ENCODE measurements at places on chromosomes 4 and X.
A peak's percentile ranks its signal among the peaks of the same experiment; 100 is the strongest.

DNA sequence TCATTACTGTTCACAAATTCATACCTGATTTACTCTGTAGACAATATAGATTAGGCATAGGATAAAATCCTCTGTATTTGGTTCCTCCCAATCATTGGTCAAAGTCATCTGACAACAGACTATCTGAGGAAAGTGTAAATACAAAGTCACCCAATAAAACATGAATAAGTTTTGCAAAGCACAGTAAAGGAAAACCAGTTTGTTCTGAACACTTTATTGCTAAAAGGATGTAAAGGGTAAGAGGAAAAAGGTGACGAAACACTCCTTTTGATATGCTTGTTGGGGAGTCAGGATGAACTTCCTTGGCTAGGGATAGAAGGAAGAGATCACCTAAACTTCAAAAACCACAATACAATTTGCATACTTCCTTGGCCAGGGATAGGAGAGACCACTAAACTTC lies 10.9 kb downstream of the MAD2L1 start:
- DNase-seq, result no peak

GRCh38 chrX:71671938-71672337 lies 4.6 kb downstream of the LOC101059915 start:
- DNase-seq, result no peak

GRCh38 chrX:47484885-47485284 lies 1.9 kb upstream of the ZNF41 start:
- no peak for DNase-seq

DNA sequence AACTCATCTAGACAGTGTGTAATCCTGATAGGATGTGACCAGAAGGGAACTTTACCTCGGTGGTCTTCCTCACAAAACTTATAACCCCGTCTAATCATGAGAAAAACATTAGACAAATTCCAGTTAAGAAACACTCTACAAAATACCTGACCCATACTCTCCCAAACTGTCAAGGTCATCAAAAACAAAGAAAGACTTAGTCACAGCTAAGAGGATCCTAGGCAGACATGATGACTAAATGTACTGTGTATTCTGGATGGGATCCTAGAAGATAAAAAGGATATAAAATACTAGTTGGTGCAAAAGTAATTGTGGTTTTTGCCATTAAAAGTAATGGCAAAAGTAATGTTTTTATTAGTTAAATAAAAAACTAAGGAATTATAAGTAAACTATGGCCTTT lies 81.6 kb downstream of the DTHD1 start:
- DNase-seq, result no peak

- no peak for DNase-seq
These were observed 257.4 kb downstream of the NLGN4X start for GRCh38 chrX:5971300-5971699.

- DNase-seq, result no peak
These were observed 534.6 kb downstream of the PPARGC1A start for GRCh38 chr4:23355258-23355657.

DNA sequence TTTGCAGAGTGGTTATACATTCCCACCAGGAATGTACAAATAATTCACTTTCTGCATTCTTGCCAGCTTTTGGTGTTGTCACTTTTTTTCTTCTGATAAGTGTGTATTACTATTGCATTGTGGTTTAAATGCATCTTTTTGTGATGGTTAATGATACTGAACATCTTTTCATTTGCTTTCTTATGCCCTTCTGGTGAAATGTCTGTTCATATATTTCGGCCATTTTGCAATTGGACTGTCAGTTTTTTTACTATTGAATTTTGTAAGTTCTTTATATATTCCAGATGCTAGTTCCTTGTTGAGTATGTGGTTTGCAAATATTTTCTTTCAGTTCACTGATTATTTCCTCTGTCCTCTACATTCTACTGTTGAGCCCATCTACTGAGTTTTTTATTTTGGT lies 19.4 kb upstream of the BMP2K start:
- DNase-seq, result no peak

GRCh38 chrX:74835566-74835965 lies 89.7 kb downstream of the NEXMIF start:
- no peak for DNase-seq

DNA sequence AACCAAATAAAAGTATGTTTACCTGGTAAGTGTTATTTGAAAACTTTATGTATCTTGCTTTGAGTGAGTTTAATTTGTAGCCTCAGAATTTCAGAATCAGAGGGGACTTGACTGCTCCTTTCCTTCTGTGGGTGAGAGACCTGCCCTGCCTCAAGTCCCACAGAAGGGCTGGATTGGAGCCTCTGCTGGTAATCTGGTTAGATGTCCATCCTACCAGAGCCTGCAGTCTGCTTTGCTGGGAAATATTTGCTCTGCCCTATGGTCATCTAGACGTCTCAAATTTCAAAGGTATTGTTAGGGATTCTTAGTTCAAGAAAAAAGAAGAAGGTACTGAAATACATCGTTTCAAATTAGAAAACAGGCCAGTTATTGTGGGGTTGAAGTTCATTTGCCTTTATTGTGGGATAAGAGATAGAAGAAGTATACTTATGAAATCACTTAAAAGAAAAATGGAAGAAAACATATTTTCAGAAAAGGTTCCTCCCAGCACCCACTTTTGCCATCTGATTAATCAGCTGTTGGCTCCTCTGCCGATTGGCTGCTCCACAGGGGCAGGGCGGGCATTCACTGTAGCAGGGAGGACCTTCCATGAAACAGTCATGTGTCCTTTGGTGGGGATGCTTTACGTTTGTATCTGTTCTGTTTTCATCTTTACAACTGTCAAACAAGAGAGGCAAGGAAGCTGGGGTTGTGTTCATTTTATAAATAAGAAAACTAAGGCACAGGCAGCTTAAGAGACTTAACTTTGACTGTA lies 73.3 kb upstream of the TLR2 start:
- no peak for DNase-seq

- peak; percentile 18 for DNase-seq
These were observed 242.4 kb downstream of the ARHGAP24 start for GRCh38 chr4:85717351-85717750.

DNA sequence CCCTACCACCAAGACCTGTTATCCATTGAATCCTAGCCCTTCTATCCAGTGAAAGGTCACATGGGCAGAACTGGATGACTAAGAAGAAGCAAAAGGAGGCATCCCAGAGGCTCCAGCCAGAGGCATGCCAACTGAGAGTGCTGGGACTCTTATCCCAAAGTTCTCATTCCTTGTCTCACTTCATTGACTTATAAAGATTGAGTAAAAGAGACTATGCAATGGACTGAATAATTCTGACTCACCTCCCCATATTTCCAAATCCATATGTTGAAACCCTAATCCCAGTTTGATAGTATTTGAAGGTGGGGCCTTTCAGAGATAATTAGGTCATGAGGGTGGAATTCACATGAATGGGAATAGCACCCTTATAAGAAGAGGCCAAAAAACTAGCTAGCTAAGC lies 131.4 kb downstream of the COL25A1 start:
- no peak for DNase-seq

DNA sequence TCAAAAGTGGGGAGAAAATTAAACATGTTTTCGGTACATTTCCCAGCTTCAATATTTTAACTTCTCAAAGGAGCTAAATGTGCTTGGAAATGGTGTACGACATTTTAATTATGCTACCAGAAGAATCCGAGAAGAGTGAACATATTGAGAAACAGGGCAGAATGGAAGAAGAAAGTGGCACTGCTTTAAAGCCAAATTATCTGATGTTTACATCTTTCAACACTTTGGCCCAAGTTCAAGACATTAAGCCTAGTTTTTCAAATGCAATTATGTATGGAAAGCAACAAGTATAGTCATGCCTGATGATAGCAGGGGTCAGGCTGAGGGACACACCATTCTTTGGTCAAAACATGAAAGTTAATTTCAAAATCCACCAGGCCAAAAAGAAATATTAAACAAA lies 577.9 kb upstream of the ZFP42 start:
- no peak for DNase-seq

DNA sequence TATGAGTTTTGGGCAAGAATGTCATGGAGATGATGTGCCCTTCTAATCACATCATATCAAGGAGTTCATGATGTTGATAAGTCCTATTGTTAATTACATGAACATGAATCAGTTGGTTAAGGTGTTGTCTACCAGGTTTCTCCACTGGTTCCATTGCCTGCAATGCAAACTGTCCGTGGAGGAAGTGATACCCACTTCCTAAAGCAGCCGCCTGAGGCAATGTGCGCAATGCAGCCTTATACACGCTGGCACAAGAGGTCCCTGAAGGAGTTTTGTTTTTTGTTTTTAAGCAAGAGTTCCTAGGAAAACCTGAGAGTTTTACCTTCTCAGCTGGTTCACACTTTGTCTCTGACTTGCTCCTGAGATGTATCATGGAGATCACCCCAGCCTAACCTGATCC lies 5.9 kb upstream of the GPKOW start:
- no peak for DNase-seq

DNA sequence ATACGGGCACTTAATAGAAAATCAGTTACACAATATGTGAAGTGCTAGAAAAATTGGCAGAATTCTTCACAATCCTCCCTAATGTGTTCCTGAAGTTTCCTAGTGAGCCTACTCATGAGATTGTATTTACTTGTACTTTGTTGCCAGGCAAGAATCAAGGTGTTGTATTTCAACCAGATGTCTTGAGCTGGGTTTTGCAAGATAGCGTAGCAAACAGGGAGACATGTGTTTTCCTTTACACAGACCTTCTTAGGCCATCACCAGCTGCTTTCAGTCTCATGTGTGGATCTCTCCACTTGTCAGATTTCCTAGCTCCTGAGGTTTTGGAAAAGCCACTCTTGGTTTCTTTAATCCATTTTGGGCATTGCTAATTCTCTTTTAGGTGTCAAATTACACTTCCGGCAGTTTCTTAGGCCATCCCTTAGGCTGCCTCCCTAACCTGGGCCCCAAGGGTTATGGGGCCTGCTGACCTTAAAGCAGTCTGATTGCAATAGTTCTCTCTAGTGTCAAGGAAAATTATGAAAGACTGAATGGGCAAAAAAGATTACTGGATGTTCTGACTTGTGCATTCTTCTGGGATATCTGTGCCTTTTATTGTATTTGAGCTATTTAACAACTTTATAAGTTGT lies 12.2 kb upstream of the EDA start:
- no peak for DNase-seq

GRCh38 chr4:124804584-124804983 lies 92.1 kb upstream of the ANKRD50 start:
- no peak for DNase-seq

DNA sequence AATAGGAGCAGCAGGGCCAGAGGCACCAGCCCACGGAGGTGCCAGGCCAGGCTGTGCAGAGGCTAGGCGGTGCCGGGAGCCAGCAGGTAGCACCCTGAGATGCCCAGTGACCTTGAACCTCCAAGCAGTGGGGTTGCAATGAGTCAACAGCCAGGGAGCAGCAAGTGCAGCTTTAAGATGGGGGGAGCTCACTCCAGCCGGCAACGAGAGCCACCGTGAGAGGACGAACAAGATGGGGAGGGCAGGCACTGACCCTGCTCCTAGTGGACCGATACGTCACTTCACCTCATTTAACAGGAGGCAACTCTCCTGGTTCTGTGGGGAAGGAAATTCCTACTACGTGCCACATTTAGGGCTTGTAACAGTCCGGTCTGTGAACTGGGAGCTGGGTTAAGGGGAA lies 4.8 kb downstream of the LETM1 start:
- no peak for DNase-seq

- no peak for DNase-seq
These were observed 243.6 kb downstream of the ANK2 start for GRCh38 chr4:113293043-113293560.

GRCh38 chr4:94582517-94582916 lies 130.8 kb downstream of the PDLIM5 start:
- DNase-seq, result no peak

DNA sequence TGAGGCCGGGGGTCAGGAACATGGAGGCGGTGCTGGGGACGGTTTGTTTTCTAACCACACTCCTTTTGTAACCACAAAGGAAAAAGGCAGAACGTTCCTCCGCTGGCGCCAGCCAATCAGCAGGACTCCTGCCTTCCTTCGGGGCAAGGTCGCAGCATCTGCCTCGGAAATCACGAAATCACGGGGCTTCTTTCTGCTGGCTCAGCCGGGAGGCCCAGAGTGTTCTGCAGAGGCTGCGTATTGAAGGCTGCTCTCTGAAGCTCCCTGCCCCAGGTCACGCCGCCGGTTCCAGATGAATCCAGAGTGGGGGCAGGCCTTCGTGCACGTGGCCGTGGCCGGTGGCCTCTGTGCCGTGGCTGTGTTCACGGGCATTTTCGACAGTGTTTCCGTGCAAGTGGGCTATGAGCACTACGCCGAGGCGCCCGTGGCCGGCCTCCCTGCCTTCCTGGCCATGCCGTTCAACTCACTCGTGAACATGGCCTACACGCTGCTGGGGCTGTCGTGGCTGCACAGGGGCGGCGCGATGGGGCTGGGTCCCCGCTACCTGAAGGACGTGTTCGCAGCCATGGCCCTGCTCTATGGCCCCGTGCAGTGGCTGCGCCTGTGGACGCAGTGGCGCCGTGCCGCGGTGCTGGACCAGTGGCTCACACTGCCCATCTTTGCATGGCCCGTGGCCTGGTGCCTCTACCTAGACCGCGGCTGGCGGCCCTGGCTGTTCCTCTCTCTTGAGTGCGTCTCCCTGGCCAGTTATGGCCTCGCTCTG lies 9.4 kb downstream of the TMEM187 start:
- DNase-seq, result no peak

DNA sequence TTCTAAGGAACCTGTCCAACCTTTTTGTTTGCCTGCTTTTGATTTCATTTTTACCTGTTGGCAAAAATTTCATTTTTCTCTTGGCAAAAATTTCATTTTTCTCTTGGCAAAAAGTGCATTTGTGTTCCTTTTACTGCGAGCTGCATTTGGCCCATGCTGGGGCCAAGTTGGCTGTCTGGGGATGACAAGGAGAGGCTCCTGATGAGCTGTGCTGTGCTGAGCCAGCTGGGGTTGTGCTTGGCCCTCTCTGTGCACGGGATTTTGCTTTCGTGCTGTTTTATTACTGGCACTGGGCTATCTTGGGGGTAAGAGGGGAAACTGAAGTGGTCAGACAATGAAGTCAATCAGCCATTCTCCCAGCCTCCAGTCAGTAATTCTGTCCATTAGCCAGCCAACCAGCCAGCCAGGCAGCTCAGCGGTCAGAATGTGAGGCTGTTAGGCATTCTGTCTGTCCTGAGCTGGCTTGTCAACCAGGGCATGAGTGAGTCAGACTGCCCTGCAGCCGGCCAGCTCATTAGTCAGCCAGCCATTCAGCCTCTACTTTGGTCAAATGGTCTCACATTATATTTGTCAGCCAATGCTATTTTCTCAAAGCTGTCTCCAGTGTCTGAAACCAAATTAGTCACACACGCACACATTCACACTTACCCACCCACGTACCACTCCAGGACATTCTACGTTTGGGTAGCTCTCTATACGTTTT lies 56.9 kb upstream of the PRPS1 start:
- peak; percentile 52 for DNase-seq

DNA sequence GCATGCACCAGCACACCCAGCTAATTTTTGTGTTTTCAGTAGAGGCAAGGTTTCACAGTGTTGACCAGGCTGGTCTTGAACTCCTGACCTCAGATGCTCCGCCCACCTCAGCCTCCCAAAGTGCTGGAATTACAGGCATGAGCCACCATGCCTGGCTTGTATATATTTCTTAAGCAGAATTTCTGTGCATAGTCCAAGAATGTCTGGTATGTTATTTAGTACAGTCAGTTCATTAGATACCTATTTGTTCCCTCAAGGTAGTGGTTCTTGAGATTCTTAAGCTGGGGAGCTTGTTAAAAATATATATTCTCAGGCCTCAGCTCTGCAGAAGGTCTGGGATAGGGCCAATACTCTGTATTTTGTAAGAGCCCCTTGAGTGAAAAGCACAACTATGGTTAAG lies 4.6 kb upstream of the SERTM2 start:
- no peak for DNase-seq

- no peak for DNase-seq
These were observed 33.5 kb downstream of the SCD5 start for GRCh38 chr4:82765134-82765533.
